ENCODE measurements at places on chromosomes 11 and 22.

DNA sequence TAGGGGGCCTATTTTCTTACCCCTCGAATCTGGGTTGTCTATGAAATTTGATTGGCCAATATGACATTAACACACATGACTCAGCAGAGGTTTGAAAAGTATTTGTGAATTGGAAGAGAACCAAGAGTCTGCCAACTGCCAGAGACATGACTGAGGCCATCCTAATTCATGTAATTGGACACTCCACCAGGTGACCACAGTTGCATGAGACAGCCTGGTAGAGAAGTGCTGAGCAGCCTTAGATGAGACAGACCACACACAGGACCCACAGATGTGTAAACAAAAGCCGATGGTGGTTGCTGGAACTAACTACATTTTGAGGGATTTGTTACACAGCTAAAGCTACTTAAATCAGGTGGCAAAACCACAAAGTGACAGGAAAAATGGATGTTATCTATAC lies 855 bp upstream of the MS4A5 start:
- DNase-seq: no peak

GRCh38 chr11:129933891-129934290 lies 38.5 kb upstream of the NFRKB start:
- no peak for DNase-seq

DNA sequence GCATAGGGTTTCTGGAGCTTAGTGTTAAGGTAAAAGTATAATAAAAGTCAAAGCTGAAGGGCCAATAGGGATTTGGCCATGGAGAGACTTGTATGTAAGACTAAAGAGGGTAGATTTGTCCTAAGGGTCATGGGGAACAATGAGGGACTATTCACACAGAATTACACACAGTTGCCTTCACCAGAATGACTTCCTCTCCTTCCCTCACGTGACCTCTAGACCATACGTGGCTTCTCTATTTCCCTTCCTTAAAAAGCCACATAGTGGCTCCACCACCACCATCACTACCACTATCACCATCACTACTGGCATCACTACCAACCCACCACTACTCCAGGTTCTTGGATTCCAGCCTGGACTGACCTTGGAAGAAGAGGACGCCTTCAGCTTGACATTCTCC lies 2.8 kb downstream of the HPX start:
- DNase-seq: no peak

GRCh38 chr22:32265882-32266767 lies 11.0 kb upstream of the SLC5A4 start:
- DNase-seq: peak; percentile 83

DNA sequence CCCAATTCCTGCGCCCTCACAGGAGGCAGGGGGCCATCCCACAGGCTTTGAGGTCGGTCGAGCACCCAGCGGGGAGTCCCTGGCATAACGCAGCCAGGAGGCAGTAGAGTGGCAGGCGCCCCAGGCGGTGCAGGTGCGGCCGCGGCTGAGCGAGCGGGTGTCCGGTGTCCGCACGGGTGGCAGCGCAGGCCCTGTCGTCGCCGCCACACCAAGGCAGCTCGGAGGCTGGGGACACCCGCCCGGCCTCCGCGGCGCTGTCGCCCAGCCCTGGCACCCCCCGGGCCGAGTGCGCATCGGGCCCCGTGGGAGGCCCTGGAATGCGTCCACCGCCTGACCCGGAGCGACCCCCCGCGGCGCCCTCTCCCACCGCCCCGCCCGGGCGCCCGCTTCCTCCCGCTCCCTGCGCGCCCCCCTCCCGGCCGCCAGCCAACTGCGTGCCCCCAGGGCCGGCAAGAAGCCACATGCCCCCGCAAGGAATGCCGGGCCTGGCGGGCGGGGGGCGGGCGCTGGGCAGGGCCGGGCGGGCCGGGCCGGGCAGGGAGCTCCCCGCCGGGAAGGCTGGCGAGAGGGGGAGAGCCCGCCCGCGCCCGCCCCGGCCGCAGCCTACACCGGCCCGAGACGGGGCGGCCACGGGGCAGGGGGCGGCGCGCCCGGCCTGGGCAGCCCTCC lies 33.9 kb downstream of the PRDM11 start:
- DNase-seq: no peak

DNA sequence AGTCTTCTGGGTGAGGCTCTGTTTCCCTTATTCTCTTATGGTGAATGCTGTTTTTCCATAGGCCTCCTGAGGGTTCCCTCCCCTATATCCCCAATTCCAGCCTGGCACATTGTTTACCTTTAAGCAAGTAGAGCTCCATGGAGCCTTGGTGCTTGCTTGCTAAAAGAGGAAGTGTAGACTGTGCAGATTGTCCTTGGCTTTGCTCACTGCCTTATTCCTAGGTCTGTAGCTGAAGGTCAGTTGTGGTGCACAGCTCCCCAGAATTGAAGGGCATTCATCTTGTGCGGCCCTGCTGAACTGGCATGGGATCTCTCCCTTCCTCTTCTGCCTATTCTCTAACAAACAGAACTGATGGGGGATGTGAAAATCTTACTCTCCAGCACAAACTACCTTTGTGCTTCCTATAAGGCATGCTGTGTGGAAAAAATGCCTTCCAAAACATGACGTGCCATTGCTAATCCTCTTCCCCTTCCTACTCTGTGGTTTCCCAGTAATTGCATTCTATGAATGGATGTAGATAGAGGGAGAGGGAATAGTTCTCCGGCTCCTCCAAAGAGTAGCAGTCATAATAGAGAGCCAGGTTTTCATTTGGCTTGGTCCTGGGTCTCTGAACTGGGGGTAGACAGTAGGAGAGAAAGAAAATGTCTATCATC lies 34.2 kb upstream of the PLET1 start:
- DNase-seq: no peak

- no peak for DNase-seq
These were observed 54.0 kb downstream of the BDNF start for GRCh38 chr11:27646051-27646818.

- DNase-seq: no peak
These were observed 112.5 kb downstream of the BBOX1 start for GRCh38 chr11:27153136-27153535.

- DNase-seq: no peak
These were observed 26.5 kb upstream of the SUSD2 start for GRCh38 chr22:24154826-24155225.

DNA sequence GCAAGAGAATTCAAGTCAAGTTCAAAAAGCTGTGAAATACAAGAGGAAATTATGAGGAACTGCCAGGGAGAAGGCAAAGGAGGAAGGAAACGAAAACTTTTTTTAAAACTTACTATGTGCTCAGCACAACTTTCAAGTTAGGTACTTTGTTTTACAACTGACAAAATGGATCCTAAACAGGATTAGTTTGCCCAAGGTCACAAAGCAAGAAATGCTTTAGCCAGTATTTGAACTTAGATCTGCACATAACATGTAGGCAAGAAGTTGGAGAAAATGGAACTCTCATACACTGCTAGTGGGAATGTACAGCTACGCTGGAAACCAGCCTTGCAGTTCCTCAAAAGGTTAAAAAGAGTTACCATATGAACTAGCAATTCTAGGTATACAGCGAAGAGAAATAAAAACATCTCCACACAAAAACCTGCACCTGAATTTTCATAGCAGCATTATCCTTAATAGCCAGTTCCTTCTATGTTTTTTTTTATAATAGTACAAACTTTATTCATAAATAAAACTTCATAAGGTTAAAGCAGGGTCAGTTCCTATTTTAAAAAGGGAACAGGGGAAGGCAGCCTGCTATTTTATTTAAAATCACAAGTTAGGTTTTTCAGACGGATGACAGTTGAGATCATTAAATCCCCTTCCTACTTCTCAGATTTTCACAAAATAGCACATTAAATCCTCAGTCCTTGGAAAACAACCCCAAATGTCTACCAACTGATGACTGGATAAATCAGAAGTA lies 19.2 kb downstream of the DDX6 start:
- no peak for DNase-seq

DNA sequence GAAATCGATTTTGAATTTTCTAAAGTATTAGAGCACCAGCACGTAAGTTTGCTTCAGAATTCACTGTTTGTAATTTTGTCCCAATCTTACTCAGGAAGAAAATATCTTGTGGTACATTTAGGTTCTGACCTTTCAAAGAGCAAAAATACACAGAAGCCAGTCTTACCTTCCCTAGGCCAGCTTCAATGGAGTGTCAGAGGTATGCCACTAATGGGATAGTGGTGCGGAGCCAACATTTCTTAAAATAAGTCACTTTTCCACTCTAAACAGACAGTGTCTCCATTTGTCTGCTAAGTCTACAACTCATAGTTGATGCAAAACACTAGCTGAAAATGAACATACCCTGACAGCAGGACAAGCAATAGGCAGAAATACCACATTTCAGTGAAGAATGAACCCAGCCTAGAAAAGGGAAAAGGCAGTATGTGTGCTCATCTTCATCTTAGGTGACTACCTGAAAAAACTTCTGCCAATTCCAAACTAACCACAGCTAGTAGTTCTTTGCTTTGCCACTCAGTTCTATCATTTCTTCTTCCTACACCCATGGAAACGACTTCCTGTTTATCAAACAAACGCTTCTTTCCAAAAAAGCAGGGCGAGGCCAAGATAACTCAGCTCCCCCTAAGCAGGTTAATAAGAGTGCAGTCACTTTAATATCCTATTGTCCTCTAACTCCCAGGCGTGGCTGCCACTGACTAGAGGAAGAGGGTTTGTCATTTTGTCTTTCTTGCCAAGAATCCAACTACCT lies 94.0 kb upstream of the APOA1 start:
- DNase-seq: no peak

GRCh38 chr11:12784445-12784844 lies 110.2 kb downstream of the TEAD1 start:
- no peak for DNase-seq

- no peak for DNase-seq
These were observed 2.2 kb upstream of the OR52H1 start for GRCh38 chr11:5550440-5551095.

All from activated CD8-positive, alpha-beta memory T cell treated with anti-CD3 and anti-CD28 coated beads for 24 hours (primary cell).